ENCODE measurements at places on chromosomes 7 and 10.
A peak's percentile ranks its signal among the peaks of the same experiment; 100 is the strongest.

GRCh38 chr7:91043186-91043585 is 221.0 kb upstream of the FZD1 start:
- DNase-seq, result no peak

DNA sequence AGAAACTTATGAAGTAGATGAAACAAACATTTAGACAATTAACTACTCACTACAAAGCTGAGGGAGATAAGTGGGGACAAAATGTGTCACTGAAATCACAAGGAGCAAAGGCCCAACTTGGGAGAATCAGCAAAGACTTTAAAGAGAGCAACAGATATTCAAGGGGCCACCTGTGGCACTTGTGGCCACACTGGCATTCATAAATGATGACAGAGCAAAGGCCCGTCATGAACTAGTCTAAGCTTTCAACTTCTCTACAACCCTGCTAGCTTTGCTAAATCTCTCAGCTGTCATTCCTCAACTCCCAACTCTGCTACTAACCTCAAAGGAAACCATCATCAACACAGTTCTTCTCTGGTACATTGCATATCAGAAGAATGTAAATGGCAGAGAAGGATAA is 178.4 kb downstream of the CPEB3 start:
- no peak for DNase-seq

DNA sequence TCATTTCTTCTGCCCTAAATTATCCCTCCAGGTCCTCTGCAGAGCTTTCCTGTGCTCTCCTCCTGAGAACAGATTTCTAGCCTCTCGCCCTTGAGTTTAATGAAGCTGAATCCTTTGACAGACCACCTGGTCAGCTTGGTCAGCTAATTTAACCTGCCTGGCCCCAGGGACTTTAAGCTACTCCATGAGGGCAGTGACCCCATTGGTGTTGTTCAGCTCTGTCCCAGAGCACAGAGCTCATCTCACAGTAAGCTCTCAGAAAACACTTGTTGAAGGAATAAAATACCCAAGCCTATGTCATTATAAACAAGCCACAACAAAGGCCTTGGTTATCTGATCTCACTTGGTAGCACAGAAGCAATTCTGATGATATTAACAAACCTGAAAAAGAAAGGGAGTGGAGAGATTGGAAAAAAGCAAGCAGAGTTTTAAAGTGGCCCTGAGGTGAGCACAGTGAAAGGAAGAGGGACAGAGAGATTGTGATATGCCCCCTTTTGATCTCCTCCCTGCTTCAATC is 24.4 kb downstream of the SLC26A4 start:
- no peak for DNase-seq

- DNase-seq, result no peak
Measured at GRCh38 chr10:104521901-104522694, 119.0 kb upstream of the SORCS3 start.

DNA sequence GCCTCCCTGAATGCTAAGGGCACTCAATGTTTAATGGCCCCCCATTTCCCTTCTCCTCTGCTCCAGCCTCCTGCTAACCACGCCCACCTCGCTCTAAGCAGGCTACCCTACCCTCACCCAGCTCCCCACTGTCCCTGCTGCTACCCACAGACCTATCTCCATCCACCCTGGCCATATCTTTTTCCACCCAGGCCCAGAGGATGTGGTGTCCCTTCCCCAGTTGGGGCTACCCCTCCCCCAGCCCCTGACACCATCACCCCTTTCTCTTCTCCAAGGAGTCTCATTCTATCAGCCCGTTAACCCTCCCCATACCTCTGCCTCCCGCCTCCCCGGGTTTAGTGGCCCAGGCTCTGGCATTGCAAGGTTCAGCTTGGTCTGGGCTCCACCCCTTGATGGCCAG is 28.9 kb upstream of the PPIF start:
- no peak for DNase-seq

DNA sequence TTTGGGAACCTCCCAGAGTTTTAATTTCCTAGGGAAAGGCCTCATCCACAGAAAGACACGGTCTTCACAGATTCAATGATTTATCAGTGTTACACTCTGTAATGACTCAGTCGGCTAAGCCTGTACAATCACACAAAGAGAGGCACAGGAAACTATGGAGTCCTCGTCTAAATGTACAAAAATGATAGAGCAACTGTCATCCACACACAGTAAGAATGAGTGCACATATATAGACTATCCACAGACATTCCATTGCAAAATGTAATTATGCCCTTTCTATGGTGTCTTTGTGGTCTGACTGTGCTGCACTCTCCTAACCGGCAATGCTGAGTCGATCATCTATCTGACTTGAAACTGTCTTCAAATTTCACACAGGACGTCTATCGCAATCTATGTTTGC is 3.5 kb upstream of the NAMPT start:
- DNase-seq, result no peak

- no peak for DNase-seq
Measured at GRCh38 chr10:93138113-93138870, 64.6 kb downstream of the CYP26A1 start.

GRCh38 chr7:120990468-120991118 is 2.1 kb downstream of the CPED1 start:
- DNase-seq, result no peak

GRCh38 chr10:8334631-8335030 is 280.1 kb downstream of the GATA3 start:
- DNase-seq, result no peak

DNA sequence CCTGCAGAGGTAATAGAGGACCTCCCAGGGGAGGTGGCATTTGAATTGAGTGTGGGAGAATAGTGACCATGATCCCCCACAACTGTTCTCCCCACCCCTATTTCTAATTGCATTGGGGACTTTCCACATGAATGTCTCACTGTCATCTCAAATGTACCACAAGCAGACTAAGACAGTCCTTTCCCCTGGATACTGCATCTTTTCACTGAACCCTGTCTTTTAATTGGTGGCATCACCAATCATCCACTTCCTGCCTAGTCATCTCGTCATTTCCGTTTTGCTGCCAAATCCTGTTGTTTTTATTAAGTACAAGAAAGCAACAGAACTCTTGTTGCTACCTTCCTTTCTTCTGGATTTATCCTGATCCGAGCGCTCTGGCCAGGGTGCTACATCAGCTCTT is 120.3 kb downstream of the NRP1 start:
- no peak for DNase-seq

GRCh38 chr7:40680657-40681056 is 545.9 kb downstream of the SUGCT start:
- no peak for DNase-seq

- no peak for DNase-seq
Measured at GRCh38 chr10:79502561-79503309, 9.6 kb upstream of the EIF5AL1 start.

GRCh38 chr7:96676919-96677318 is 32.7 kb downstream of the SEM1 start:
- no peak for DNase-seq

- DNase-seq, result no peak
Measured at GRCh38 chr7:81173766-81174281, 255.0 kb upstream of the SEMA3C start.

DNA sequence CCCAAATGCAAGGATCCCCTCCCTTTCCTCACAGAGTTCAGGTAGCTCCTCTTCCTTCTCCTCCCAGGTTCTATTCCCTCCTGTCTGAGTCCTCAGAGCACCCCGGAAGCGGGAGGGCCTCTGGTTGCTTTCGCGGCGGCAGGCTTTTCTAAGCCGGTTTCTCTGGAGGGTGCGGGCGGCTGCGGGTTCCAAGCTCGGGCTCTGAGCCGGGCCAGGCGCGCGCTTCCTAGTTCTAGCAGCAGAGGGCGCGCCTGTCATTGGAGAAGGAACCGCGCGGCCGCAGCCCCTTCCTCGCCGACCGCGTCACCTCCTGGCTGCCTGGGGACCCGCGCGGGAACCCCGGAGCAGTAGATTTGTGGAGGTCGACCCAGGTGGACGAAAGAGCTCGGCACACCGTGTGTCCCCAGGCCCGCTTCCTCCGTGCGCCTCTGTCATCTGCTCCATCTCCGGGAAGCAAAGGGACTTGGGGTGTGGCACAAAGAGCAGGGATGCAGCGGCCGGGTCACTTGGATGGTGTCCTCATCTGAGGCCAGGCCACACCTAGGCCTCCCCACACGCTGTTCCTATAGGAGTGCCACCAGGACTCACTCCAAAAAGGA is 389.0 kb upstream of the PODXL start:
- DNase-seq, result peak; percentile 18

DNA sequence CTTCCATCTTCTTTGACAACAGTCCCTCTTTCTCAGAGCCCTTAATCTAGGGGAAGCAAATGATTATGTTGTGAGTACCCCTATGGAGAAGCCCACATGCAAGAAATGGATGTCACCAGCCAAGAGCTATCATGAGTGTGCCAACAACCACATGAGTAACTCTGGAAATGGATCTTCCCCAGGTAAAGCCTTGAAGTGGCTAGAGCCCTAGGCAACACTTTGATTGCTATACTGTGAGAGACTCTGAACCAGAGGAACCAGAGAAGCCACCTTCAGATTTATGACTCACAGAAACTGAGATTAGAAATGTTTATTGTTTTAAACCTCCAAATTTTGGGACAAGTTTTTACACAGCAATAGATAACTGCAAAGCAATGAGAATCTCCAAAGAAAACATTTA is 60.9 kb upstream of the COL1A2 start:
- no peak for DNase-seq

DNA sequence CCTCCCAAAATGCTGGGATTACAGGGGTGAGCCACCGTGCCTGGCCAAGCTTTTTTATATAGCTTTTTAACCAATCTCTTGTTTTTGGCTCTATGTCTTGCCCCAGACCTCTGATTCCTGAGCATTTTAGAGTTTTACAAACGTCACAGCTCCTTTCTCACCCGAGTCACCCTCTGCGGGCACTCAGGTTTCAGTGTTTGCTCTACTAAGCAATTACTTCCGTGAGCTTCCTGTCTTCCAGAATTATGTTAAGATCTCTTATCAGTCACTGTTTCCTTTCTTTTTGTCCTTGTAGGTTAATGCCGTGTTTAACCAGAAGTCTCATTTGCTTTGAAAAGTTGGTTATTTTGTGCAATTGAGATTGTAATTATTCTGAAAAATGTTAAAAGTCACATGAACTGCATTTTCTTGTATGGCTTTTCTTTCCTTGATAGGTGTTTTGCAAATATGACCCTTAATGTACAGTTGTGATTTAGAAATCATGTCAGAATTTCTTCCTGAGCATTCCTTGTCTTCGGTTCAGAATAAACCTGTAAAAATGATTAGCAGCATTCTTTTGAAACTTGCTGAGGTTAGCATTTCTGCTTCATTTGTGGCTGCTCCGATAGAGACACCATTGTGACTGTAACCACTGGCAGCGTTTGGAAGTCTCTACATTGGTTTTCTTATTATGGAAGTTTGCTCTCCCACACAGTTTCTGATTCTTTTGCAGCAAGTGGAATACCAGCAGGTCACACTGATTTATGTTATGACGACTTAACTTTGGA is 4.5 kb upstream of the HKDC1 start:
- no peak for DNase-seq

DNA sequence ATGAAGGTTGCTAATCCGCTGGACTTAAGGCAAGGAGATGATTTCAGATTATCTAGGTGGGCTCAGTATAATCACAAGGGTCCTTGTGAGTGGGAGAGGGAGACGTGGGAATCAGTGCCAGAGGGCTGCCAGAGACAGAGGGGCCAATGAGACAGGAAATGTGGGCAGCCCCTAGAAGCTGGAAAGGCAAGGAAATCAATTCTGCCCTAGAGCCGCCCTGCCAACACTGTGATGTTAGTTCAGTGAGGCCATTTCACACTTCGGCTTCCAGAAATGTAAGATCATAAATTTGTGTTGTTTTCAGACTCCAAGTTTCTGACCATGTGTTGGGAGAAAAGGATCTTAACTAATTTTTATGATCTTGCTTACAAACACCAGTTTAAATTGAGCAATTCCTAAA is 3.6 kb upstream of the GPNMB start:
- DNase-seq, result no peak

- no peak for DNase-seq
Measured at GRCh38 chr10:16904639-16905061, 87.4 kb upstream of the RSU1 start.

- no peak for DNase-seq
Measured at GRCh38 chr7:138797715-138798320, at the start of the genes ATP6V0A4 and TMEM213. TSS of gene ATP6V0A4 (minus strand) at chr7:138798196. CDS start at chr7:138771247, 26,949 bp downstream. TSS of gene TMEM213 (plus strand) at chr7:138797994. CDS start at chr7:138798105, 111 bp downstream.

GRCh38 chr7:125563964-125564529 is 634.4 kb upstream of the POT1 start:
- peak; percentile 53 for DNase-seq

DNA sequence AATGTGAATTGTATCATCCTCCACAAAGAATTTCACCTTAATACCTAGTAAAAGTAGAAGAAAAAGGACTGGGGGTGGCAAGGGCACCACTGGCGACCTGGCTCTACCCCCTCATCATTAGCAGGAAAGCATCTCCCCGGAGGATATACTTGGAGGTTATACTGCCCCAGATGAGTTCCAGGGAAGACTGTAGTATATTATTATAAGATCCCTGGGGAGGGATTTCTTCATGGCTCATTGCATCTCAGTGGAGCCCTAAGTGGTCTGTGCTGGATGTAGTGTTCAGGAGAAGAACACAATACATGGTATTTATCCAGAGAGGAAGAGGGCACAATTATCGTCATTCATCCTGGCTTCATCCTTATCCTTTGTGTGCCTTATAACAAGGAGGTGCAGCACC is 14.2 kb upstream of the DYNC1I1 start:
- peak; percentile 94 for DNase-seq

GRCh38 chr7:38235606-38236005 is 37.8 kb downstream of the TARP start:
- no peak for DNase-seq

DNA sequence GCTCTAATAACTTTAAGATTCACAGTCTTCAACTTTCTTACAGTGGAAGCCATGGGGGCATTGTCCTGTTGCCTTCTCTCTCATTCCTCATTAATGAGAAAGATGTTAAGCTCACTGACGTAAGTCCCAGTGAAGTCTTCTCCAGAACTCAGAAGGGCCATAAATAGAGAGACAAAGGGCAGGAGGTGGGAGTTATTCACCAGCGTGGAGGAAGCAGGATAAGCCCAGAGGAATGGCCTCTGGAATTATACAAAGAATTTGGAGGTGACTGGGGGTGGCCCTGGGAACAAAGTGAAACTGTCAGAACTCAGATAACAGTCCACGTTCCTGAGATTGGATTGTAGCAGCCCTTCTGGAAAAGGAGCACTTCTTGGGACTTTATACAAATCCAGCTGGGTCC is 52.4 kb downstream of the SORBS1 start:
- DNase-seq, result no peak

DNA sequence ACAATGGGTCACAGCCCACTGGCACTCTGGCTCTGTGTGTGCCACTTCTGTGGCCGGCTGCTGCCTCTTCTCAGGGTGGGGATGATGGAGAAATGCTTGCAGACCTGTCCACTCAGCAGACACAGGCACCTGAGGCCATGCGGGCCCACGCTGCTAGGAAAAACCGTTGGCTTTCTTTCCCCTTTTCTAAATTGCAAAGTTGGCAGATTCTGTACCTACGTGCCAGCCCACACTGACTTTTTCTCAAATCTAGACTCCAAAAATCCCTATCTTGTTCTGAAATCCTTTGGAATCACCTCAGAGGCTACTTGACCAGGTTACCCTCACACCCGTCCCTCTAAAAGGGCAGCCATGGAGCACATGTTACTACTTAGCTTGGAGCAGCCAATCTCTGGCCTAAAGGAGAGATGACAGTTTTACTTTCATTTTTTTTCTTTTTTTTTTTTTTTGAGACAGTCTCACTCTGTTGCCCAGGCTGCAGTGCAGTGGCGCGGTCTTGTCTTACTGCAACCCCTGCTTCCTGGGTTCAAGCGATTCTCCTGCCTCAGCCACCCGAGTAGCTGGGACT is 99.4 kb downstream of the RNF216 start:
- no peak for DNase-seq

Data from NCI-H526 treated with DMSO at 0.1 percent for 48 hours (cell line).